ENCODE measurements at places on chromosomes 11 and 22.

DNA sequence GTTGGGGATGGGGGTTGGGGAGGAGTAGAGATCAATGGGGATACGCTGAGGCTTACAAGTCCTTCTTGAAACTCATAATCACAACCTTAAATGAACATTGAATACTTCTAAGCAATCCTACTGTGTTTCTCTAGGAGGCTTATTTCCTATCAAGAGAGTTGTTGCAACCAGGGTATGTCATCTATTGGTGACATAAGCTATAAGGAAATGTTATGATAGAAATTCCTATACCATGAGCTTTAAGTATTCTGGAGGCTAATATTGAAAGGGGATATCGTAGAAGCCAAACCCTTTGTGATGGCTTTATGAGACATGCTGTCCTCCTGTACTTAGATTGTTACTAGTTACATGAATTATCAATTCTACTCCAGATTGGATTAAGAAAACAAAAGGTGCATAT is 72.9 kb downstream of the DKK3 start:
- DNase-seq, result no peak

DNA sequence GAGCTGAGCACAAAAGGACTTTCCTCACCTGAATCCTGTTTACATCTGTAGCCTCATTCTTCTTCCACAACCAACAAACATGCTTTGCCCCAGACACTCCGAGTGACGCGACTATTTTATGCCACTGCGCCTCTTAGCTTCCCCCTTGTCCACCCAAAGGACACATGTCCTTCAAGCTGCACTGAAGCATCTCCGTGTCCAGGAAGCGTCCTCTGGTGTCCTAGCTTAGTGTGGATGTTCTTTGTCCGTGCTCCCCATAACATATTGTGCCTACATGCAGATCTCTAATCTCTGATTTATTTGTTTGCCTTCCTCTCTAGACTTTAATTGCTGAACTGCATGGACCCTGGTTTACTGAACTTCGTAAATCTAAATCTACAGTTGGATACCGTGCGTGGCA is 20.1 kb upstream of the CECR2 start:
- DNase-seq, result no peak

- no peak for DNase-seq
Observed at GRCh38 chr11:29312812-29313211, 704.0 kb downstream of the KCNA4 start.

- DNase-seq, result peak; percentile 70
Observed at GRCh38 chr11:63945477-63946163, 6.8 kb downstream of the NAA40 start.

- no peak for DNase-seq
Observed at GRCh38 chr22:35266277-35266676, 9.0 kb downstream of the HMGXB4 start.
